ENCODE measurements at places on chromosomes 4 and X. TPM values are rescaled to one million over a fixed set of nuclear protein-coding genes. Genes with fewer than 3 reads are reported as not detected.

GRCh38 chr4:181127171-181127570 lies 1116.0 kb upstream of the TENM3 start:
- DNase-seq: no peak

- no peak for DNase-seq
These were observed 32.3 kb upstream of the LRAT start for GRCh38 chr4:154711522-154711921.

DNA sequence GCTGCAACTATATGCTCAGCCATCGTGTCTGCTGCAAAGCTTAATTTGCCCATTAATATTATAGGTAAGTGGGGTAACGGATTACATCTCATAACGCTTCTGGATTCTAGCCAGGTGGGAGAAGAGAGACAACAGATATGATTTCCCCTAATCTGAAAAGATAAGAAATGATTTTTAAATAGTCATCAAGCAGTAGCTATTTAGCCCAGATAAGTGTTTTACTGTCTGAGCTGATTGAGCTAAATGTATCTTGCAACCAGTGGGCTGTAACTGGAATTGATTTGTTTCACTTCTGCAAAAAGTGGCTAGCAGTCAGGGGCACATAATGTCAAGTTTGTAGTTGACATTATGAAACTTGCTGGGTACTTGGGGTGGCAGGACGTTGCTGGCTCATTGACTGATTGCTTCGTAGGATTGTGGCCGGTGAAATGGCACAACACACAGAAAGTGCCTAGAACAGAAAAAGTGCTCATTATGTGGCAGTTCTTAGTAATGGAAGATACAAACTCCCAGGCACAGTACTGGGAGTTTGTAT lies 18.5 kb downstream of the LAP3 start:
- peak; percentile 19 for DNase-seq

Gene NPFFR2
- 14.7 TPM for total RNA-seq

GRCh38 chr4:36214735-36215485 lies 29.4 kb downstream of the ARAP2 start:
- no peak for DNase-seq

DNA sequence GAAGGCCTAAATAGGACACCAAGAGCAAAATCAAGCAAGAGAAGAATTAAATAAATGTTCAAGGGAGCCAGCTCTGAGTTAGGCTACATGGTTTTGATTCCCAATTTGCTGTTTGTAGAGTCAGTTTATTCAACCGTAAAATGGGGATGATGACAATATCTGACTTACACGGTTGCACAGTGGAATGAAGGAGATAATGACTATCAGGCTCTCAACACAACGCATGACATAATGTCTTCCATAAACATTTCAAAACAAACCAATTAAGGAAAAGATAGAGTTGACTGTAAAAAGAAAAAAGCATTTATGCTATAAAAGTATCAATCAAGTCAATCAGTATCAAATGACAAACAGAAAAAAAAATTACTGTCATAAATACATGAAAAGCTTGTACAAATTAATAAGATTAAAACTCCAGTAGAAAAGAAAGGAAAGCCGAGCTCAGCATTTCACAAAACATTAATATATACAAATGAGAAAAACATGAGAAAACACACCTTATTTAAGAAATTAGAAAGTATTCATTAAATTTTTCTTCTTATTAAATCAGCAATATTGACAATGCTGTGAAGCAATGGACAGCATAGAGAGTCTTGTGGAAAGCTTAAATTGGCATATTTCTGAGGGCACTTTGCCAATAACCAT lies 179.0 kb downstream of the SCFD2 start:
- DNase-seq: no peak

DNA sequence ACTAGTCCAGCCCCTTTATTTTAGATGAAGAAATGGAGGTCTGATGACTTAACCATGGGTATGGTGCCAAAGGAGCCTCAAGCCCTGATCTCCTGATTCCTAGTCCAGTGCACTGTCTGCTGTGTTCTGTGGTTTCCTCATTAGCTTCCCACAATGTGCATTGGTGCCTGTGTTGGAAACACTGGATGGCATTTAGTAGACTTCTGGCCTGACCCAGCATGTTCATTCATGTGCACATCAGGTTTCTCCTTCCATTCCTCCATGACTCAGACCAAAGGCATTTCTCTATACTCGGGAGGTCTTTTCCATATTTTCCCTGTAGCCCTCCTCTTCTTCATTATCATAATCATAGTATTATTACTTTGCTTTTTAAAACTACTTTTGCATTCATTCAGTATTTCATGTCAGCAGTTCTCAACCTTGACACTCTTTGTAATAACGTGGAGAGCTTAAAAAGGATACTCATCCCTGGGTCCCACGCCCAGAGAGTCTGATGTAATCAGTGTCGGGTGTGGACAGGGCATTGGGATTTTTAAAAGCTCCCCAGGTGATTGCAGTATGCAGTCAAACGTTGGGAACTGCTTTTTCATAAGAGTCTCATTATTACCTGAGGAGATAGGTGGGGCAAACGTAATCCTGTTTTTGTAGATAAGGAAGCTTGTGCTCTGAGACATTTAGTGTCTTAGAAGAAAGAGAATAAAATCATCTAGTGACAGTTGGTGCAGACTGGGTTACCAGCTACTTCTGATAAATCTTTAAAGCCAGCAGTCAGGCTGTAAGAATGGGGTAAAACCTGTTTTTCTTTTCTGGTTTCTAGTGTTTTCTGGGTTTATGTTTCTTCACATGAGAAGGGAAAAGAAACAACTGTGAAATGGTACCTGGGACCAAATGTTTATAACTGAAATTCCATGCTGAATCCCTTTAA lies 40.9 kb upstream of the XK start:
- DNase-seq: peak; percentile 21

DNA sequence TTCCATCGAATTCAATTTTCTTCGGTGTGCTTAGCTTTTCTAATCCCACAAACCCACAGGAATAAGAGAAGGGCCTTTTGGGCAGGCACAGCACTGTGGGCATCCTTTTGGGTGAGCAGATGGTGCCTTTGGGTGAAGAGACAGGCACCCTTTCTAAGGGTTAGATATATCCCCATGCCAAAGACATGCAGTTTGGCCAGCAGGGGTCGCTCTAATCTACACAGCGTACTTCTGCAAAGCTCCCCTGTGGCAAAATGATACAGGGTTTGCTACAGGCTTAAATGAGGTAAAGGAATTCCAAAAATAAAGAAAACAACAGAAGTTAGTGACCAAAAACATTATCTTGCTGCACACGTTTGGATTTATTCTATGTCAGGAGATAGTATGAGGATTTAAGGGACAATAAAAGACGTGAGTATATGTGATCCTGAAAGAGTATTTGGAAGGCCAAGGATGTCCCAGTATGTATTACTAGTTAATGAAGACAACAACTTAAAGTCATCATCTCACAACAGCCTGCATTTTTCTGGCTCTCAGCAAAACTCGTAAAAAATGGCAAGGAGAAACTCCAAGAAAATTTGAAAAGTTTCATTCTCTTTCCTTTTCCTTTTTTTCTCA lies 49.5 kb downstream of the PHEX start:
- peak; percentile 10 for DNase-seq

- no peak for DNase-seq
These were observed 3.4 kb upstream of the S100G start for GRCh38 chrX:16646366-16647138.

- no peak for DNase-seq
These were observed 188.4 kb downstream of the PALLD start for GRCh38 chr4:168685136-168685809.

DNA sequence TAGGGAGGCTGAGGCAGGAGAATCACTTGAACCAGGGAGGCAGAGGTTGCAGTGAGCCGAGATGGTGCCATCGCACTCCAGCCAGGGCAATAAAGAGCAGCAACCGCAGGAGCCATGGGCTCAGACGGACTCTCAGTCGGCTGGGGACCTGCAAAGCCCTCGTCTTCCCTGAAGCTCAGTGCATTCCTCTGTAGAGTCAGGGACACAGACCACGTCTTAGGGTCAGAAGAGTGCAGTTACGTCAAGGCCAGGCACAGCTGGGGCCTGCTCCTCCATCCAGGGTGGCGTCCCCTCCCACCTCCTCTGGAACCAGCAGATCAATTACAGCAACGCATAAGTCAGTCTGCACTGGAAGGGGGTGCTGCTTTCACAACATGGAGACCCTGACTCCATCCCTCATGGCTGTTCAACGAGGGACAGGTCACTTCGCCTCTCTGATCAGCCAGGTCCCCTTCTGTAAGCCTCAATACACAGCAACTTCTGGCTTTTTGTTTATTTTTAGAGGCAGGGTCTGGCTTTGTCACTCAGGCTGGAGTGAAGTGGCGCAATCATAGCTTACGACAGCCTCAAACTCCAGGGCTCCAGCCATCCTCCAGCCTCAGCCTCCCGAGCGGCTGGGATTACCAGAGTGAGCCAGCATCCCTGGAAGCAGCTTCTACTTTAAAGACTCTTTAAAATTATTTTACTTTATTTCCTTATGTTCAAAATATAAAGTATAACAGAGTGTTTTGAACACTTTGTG lies 76.4 kb downstream of the ZFYVE28 start:
- no peak for DNase-seq

DNA sequence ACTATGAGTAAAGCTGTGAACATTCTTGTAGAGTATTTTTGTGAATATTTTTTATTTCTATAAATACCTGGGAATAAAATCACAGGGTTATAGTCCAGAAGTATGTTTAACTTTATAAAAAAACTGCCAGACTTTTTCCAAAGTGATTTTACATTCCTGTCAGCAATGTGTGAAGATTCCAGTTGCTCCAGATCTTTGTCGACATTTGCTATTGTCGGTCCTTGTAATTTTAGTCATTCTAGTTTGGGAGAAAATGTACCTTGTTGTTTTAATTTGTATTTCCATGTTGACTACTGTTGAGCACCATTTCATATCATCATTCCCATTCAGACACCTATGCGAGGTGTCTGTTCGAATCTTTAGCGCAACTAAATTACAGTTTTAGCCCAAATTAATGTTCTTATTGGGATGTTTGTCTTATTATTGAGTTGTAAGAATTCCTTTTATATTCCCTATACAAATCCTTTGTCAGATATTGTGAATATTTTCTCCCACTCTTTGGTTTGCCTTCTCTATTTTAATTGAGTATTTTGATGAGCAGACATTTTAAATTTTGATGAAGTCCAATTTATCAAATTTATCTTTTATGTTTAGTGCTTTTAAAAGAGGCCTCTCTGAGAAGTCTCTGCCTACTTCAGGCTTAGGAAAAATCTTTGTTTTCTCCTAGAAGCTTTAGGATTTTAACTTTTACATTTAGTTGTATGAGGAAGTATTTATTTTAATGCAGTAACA lies 2.6 kb downstream of the CEP135 start:
- DNase-seq: no peak

DNA sequence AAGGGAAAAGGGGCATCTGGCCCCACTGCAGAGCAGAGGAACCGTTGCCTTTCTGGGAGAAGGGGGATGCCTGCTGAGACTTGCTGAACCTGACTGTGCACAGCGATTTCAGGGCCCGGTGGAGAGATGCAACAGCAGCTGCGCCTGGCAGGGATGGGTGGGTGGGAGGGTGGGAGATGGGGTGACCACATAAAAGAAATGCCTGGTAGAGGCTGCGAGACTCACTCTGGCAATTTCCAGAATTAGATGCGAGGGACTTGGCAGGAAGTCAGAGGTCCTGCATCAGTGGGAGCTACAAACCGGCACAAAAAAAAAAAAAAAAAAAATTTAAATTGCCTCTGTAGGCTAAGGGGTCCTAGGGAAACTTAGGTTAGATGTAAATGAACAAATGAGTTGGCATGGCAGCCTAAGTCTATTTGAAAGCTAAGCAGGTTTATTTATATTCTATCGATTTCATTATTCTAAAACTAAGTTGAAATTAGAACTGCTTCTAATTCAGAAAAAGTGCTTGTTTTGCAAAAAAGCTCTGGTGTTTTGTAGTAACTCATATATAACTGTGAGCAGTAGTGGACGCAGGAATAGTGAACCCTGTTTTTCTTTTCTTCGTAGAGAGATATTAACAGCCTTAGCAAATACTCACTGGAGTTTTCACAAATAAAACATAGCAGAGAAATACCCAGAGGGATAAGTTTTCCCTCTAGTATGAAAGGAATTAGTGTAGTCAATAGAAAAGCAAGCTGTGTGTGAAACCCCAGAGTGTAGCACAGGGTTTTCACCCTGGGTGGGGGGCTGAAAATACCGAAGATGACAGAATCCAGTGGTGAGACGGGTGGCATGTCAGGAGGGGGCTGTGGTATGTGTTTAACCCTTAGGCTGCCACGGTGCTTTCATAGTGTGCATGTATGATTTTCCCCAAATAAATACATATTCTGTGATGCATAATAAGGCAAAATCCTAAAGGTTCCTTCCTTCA lies 130.1 kb downstream of the EGF start:
- peak; percentile 38 for DNase-seq

- DNase-seq: no peak
These were observed 546.3 kb downstream of the MAGEB5 start for GRCh38 chrX:26762253-26762652.

Gene SOD3
- 10.4 TPM for total RNA-seq

Gene TMPRSS11B
- 6.7 TPM for total RNA-seq

DNA sequence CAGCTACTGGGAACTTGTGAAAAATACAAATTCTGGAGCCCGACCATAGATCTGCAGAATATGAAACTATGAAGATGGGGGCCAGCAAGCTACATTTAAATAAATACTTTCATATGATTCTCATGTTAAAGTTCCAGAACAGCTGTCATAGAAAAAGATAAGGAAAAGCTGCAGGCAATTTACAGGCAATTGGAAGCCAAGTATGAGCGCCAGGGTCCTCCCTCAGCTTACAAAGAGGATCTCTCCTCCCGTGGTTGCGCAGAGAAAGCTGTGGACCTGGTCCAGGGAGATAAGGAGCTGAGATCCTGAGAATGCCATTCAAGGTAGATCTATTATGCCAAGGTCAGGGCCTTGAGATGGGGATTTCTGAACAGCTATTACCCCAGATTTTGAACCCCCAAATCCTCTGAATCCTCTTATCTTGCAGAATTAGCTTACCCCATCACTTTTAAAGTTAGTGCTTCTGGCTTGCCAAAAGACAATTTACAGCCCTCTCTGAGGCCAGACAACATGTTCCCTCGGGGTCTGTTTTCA lies 25.6 kb upstream of the FRAS1 start:
- peak; percentile 97 for DNase-seq

DNA sequence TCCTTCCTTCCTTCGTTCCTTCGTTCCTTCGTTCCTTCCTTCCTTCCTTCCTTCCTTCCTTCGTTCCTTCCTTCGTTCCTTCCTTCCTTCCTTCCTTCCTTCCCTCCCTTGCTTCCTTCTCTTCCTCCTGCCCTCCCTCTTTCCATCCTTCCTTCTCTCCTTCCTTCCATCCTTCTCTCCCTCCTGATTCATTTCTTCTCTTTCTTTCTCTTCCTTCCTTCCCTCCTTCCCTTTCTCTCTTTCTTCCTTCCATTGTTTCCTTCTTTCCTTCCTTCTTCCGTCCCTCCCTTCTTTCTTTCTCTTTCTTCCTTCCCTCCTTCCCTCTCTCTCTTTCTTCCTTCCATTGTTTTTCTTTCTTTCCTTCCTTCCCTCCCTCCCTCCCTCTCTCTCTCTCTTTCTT lies 14.5 kb downstream of the CSF2RA start:
- DNase-seq: no peak

- peak; percentile 56 for DNase-seq
These were observed 146.0 kb downstream of the PJA1 start for GRCh38 chrX:69019073-69019890.

DNA sequence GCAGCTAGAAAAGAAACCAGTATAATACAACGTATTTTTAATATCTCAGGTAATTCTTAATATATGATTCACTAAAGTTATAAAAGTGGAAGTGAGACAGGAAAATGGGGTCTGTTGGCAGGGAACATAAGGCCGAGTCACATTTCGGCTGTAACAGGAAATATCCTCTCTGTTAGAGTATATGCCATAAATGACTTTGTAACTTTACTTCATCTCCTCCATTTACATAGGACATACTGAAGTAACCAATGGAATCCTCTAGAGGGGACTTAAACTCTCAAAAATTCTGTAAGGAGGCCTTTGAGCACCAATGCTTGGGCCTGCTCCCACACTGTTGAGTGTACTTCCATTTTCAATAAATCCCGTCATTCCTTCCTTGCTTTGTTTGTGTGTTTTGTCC lies 71.3 kb downstream of the ANKRD17 start:
- no peak for DNase-seq

Gene AREG
- total RNA-seq: 10.1 TPM

All from umbilical cord (tissue), 2 donors.